ENCODE measurements at places on chromosomes 4 and X.

DNA sequence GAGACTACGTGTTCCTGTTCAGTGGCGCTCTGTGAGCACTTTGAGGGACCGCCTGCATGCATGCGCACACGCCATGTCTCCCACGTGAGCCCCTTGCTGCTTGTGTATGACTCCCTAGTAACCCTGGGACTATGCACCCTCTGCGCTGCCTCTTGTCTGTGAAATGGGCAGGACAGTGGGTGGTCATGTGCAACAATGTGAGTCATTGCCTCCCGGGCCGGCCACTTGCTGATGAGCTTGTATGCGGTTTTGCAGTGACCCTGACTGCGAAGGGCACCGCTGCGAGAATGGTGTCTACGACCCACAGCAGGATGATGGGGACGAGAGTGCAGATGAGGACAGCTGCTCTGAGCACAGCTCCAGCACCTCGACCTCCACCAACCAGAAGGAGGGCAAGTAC is 61.4 kb downstream of the TNIP2 start:
- DNase-seq = no peak

DNA sequence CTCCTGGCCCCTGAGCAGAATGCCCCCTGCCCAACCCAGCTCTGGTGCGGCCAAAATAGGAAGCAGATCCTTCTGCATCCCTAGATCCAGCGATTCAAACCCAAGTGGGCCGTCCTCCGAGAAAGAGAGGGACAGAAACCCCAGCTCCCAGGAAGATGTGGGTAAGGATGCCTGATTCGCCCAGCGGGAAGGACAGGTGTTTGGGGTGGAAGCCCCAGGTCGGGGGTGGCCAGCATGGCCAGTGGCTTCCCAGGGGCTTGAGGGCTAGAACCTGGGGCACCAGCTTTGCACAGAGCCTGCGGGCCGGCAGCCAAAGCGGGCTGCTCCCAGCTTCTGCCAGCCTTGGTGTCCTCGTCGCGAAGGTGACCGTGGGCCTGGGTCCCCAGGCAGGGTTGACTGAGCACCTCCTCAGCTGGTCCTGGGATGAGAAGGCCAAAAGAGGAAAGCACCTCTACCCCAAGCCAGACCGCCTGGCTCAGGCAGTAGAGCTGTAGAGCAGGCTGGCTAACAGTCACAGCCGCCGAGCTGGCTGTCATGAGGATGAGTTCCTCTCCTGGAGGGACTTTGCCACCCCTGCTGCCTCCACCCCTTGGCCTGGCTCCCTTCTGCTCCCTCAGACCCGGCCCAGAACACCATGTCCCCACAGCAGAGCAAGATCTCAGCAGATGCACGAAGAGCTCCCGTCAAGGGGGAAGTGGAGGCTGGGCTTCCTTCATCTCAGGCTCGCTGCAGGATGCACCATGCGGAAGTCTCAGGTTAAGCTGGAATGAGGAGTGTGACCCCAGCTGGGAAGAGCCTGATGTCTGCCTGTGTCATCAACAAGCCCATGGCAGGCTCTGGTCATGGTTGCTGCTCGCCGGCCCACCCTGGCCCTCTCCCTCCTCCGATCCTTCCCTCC is 59.9 kb downstream of the CPZ start:
- no peak for DNase-seq

- DNase-seq = no peak
These were observed 31.3 kb downstream of the TRIML2 start for GRCh38 chr4:188078116-188078515.

DNA sequence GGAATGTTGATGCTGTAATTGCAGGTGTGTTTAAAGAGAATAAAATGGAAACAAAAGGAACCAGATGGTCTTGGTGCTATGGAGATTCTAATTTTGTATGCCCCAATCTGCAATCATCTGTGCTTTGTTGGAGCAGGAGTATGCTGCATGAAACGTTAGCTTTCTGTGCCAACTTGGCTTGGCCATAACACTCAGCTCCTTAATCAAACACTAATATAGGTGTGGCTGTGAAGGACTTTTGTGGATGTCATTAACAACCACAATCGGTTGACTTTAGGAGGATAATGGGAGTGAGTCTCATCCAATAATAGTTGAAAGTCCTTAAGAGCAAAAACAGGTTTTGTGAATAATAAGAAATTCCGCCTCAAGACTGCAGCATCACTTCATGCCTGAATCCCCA is 399.2 kb downstream of the NLGN4X start:
- no peak for DNase-seq

GRCh38 chrX:132480581-132481203 is 8.1 kb downstream of the MBNL3 start:
- peak; percentile 3 for DNase-seq

DNA sequence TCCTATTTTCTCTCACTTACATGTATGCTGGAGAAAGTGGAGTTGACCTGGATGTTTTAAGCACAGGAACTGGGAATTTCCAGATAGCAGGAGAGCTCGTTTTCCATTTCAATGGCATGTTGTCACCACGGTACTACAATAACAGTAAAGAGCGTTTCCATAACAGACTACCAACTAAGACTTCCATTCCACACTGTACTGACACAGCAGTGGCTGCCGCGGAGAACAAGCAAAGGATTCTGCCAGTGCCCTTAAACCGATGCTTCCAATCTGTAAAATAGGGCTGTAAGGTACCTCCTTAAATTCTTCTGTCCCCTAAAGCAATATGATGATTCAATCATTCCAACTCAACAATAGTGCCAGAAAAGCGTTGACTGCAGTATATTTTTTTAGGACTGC is 143.9 kb downstream of the KLHL13 start:
- no peak for DNase-seq

DNA sequence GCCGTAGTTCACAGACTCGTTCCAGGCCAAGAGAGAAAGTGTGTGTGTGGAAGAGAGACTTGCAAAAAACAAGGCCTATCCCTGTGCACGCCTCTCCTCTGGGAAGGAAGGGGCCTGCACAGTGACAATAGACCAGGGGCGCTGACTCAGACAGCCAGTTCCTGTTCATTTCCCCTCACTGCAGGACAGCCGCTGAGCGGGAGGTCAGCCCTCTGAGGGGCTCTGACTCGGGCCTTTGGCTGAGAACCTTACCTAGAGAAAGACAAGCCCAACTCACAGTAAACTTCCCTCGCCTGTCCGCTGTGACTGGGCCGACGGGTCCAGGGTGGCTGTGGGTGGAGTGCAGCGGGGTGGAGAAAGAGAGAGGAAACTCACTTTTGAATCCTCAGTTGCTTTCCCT is 52.1 kb downstream of the RTL5 start:
- DNase-seq = no peak

DNA sequence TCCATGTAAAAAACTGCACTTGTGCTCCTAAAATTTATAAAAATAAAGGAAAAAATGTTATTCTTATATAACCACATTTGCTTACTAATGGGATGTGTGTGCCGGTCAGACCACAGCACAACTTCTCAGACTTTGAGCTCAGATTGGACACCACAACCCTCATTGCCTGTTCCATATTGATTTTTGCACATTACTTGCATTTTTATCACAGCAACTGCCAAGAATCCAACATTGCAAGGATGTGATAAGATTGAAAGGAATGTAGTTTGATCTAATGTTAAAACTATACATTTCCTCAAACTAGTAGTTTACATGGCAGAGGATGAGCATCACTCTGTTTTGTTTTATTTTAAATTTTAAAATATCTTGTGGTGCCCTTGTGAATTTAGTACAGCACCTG is 227.8 kb downstream of the KDR start:
- DNase-seq = no peak

DNA sequence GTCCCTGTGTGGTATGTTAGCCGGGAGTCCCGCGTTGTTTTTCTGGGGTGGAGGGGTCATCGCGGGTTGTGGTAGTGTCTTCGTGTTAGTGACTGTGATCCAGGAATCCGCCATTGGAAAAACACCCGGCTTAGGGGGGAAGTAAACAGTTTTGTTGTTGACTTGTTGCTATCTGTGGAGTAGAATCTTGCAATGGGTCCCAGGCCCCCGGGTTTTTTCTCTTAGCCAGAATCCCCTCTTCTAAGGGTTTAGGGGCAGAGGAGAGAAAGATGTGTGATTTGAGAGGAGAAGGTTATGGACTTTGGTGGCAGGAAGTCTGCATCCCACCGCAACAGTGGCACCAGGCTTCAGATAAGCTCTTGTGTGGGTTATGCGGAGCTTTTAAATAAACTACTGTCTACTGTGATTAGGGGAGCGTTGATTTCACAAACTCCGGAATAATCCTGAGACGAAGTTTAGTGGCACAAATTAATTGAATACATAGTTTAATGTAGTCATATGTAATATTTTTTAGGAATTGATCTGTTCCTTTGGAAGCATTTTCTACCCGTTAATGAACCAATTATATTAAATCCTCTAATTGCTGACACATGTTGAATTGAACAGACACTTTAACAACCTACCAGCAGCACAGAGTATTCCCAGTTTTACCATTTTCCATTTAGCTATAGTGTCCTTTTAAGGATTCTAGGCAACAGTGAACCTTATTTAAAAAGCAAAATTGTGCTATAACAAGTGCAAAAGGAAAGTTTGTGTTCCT is 1.4 kb downstream of the DDX3X start:
- DNase-seq = no peak

DNA sequence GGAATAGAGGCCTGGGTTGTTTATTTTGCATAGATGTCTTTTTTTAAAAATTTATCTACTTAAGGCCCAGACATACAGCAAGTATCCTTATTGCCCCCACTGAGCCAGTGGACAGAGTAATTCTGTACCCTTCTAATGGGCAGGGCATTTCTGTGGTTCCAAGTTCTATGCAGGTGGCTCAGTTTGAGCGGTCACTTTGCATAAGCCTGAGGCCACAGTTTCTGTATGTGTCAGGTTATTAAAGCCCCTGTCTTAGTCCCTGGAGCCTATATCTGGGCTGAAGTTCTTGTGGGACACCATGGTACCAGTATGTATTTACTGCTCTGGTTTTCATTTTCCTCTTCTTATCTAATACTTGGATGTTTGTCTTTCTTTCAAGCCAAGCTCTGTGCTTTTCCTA is 168.8 kb downstream of the MID1IP1 start:
- no peak for DNase-seq

DNA sequence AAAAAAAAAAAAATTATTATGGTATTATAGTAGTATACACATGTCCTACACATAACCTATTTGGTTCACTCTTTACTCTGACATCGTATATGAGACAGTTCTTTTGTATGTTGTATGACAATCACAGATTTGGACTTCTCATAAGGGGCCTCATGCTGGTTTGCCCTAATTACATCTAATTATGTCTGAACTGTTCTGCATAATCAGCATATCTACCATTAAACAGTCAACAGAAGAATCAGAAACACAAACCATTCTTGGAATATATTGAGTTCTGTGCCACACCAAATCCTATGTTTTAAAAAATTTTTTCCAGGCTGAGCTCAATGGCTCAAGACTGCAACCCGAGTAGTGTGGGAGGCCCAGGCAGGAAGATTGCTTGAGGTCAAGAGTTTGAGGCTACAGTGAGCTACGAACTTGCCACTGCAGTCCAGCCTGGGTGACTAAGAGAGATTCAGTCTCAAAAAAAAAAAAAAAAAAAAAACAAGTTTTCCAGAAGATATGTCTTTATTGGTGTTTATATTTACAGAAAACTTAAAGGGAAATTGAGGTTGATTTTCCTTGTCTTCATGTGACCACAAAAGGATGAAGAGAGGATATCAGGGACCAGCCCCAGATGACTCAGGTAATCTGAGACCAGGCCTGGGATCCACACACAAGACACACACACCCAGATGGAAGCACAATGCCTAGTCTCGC is 22.2 kb downstream of the TRIM61 start:
- no peak for DNase-seq
